ENCODE measurements at places on chromosomes 5 and 9.

- DNase-seq: peak; percentile 70
Observed at GRCh38 chr5:163564321-163564938, 59.0 kb downstream of the MAT2B start.

DNA sequence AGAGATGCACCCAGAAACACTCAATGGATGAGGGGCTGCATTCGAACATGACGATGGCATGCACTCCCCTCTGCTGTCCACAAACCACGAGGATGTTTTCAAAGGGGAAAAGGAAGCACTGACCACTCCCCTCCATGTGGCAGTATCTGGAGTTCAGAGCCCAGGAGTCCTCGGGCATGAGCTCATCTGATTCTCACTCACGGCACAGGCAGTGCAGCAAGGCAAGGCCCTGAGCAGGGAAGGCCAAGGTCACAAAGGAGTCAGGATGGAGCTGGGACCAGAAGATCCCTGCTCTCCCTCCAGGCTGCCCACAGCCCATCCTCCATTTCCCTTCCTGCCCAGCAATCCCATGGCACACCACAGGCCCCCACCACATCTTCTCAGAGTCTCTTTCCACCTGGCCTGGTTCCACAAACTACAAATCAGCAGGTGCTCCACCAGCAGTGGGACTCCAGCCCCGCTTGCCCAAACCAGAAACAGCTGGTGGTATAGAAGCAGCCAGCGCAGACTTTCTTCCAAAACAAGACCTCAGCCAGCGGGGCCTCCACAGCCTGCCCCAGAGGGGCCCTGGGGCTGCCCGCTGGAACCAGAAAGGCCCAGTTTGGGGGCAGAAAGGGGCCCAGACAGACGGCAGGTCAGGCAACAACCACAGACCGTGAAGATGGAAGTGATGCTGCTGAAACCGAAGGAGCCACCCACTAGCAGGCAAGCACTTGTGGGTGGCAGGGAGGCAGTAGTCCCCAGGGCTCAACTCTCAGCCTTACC is 12.2 kb downstream of the TNIP1 start:
- no peak for DNase-seq

GRCh38 chr9:129731477-129732085 is 21.3 kb downstream of the PTGES start:
- no peak for DNase-seq

DNA sequence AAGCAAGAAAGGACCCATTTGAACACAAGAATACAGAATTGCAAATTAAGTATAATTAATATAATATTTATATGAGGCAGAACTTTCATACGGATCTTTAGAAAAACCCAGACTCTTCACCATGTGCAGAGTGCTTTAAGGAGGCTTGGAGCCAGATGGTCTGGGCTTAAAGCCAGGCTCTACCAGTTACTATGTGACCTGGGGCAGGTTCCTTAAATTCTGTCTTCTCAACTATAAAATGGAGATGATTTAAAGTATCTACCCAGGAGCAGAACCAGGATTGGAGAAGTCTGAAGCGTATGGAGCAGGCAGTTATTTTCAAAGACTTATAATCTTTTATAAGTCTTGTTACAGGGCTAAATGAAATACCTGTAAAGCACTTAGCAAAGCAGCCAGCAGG is 202.1 kb downstream of the TSSK1B start:
- DNase-seq: peak; percentile 29

DNA sequence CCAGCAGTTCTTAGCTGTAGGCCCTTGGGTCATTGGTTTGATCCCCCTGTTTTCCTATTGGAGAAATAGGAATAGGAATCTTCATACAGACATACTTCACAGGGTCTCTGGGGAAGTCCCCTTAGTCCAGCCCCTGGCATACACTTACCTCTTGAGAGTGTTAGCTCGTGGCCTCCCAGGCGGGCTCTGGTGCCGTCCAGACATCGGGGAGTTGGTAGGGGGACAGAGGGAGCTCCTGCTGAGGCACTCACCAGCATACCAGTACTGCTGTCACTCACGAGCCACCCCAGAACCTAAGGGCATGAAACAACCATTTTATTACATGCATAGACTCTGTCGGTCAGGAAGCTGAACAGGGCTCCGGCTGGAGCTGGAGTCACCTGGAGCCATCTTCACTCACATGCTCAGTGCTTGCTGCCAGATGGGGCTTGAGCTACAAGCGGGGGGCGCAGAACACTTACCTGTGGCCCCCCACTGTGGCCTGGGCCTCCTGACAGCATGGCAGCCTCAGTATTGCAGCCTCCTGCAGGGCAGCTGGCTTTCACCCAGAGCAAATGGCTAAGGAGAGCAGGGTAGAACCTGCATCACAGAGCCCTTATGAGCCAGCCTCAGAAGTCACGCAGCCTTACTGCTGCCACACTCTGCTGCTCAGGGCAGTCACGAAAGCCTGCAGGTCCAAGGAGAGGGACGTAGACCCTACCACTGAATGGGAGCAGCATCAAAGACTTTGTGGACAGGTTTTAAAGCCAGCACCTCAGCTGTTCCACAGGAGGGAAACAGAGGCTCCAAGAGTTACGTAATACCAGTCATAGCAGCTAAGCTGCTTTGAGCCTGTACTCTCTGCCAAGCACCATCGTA is 58.3 kb upstream of the ANGPTL2 start:
- no peak for DNase-seq

DNA sequence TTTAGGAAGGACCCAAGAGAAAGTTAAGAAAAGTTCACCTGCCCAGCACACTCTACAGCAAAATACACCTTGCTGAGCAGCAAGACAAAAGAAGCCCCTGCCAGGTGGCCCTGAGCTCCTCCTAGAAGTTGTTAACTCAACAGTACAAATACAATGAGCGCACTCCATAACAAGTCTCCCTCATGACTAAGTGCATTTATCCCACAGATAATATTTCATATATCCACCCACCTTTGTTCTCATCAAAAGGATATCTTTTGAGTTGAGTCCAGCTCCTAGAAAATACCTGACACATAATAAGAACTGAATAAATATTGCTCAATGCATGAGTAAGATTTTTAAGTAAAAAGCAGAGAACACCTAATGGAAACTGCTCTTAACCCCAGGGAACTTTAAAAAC is 73.3 kb downstream of the ABCA1 start:
- DNase-seq: no peak

DNA sequence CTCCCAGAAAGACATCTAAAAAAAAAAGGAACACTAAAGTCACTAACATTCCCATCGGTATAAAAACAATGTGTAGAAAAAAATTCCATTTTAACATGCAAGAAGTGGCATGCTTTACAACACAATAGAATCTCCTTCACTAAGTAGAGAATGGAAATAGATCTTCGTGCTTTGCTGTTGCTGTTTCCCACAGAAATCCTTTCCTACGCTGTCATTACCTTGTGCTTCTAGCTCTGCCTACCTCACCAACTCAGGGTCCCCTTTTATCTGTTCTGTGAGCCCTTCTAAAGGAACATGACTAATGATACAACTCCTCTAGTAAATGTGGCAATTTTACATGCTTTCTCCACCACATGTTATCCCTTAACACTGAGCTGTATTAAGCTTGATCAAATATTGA is 202.9 kb downstream of the MCTP1 start:
- DNase-seq: peak; percentile 63

DNA sequence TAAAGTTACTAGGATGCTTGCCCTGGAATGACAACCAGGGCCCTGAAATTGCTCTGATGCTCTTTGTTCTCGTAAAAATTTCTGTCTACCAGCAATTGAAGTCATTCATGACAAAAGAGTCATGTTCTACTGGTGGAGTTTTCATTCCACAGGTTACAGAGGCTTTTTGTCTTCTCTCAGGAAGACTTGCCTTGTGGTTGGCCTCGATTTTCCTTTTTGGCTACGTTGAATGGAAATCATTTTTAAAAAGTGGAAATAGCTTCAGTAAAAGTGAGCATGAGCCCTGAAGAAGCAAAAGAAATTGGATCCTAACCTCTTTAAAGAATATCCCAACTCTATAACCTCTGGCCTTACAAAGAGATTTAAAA is 255.2 kb downstream of the AOPEP start:
- DNase-seq: no peak

- peak; percentile 72 for DNase-seq
Observed at GRCh38 chr5:174045470-174046025, at the start of gene NSG2. Gene NSG2, plus strand, starts transcription at chr5:174045706. Its CDS starts 1,050 bp downstream, at chr5:174046756.

- peak; percentile 18 for DNase-seq
Observed at GRCh38 chr9:131318231-131319085, 28.9 kb downstream of the PLPP7 start.
